Central memory CD4-positive, alpha-beta T cell (primary cell): ENCODE measurements at places on chromosomes 3 and 15.

- DNase-seq: peak; percentile 63
These were observed 16.7 kb upstream of the WNT7A start for GRCh38 chr3:13896473-13897154.

DNA sequence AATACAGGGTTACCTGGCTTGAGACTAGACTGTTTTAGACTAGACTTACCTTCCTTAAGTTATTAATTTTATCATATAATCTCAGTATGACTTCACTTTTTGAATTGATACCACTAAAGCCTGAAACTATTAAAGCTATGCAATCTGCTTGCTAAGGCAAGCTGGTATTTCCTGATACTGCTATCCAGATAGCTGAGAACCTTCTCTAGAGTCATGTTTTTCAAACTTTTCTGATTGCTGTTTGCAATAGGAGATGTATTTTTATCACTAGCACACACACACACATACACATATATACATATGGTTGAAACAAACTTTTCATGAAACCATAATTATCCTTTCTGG is 9.3 kb upstream of the MAGI1 start:
- DNase-seq: no peak

DNA sequence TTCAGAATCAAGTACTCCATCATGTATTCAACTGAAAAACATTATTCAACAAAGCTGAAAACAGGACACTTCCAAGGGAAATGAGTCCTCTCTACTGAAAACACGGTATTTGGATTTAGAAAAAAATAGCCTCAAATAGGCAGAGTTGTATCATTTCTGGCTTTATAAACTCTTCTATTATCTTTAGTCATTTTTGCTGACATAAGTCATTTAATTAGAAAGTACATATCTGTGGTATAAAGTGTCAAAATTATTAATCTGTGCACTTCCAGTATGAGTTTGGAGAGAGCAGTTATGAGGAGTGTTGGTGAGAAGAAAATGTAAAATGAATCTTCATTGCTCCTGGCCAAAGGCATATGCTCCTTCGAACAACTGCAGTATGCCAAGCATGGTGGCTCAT is 59.3 kb downstream of the INO80 start:
- DNase-seq: no peak

GRCh38 chr3:85864896-85865295 is 906.1 kb downstream of the CADM2 start:
- no peak for DNase-seq

DNA sequence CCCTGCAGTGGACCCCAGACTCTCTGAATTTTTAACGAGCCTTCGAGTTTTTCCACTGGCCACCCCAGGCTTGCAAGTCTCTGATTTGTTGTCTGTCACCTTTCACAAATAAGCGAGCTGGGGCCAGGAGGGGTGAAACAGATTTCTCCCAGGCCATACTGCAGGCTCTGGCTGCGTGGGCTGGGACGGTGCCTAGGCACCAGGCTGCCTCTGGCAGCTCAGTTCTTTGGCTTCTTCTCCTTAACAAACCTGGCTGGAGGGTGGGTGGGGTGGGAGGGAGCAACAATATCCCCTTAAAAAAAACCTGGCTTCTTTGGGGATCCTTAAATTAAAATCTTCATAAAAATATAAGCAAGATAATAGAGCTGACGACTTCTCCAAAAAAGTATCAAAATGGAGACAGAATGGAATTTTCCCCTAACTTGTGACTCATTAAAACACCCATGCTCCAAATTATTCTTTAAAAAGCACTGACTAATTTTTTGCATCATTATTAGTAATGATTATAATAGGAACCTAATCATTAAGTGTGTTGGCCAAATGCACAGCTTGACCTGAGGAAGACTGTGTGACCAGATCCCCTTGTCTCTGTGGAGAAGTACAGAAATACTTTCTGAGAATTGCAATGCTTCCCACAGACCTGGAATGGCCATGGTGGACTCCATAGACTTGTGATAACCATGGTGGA is 84.1 kb downstream of the SNRK start:
- DNase-seq: no peak

- no peak for DNase-seq
These were observed 29.5 kb downstream of the APBA2 start for GRCh38 chr15:28915041-28915810.

DNA sequence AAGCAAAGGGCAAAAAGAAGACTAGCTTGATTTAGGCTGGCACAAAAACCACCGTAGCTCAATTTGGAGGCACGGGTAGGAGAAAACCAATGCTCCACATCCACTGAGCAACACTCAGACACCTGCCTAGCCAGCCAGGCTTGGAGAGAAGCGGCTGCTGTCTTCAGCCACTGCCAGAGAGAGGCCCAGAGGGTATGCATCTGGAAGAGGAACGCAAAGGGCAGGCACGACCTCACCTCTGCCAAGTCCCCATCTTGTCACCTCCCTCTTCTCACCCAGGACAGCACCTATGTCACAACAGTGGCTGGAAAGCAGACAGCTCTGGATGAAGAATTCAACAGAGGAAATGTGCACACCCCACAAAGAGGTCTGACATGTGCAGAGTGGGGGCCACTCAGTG is 93.5 kb downstream of the ADAMTS17 start:
- no peak for DNase-seq

- DNase-seq: no peak
These were observed 122.6 kb downstream of the OSBPL10 start for GRCh38 chr3:31858439-31858838.

GRCh38 chr3:45623846-45624245 is 29.3 kb downstream of the LIMD1 start:
- DNase-seq: no peak

GRCh38 chr15:53872410-53872809 is 105.8 kb upstream of the UNC13C start:
- DNase-seq: no peak

DNA sequence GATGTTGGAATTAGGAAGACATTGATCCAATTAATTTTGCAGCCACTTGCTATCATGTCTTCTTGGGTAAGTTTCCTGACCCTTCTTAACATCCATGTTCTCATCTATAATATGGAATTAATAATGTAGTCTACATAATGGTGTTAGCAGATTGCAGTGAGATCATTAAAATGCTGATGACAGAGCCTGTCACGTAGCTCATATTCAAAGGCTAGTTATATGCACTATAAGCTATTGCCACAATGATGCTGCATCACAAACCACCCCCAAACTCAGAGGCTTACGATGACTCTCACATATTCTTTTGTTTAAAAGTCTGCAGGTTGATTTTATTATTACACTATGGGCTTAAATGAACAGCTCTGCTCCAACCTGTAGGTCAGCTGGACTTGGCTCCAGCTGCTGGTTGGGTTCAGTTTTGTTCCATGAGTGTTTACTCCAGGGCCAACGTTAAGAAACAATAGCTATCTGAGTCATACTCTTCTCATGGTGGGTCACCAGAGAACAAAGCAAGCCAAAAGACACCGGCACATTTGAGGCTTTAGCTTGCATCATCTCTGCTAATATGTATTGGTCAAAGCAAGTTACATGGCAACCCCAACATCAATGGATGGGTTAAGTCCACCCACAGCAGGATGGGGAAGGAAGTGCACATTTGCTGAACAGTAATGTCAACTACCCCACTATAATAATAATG is 250.0 kb upstream of the SLCO3A1 start:
- no peak for DNase-seq

DNA sequence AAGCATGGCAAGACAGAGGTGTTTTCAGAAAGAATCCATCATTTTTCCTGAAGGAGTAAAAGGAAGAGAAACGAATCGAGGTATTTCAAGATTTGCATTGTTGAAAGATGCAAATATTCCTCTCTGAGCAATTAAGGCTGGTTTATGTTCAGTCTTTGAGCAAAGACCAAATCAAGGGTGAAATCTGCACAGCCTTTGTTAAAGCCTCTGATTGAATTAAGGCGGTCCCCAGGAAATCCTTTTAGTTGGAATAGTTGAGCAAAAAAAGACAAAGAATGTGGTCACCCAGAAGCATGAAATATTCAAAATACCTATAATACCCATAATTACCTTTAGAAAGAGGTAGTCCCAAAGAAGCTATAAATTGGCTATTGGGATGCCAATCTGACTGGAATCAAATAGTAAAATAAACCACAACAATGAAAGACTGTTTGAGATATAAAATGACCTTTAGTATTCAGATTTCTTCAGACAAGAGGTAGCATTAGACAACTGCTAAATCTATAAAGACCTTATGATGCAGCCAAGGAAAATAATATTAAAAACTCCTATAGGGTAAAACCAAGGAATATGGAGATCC is 1218.1 kb downstream of the ROBO2 start:
- no peak for DNase-seq

DNA sequence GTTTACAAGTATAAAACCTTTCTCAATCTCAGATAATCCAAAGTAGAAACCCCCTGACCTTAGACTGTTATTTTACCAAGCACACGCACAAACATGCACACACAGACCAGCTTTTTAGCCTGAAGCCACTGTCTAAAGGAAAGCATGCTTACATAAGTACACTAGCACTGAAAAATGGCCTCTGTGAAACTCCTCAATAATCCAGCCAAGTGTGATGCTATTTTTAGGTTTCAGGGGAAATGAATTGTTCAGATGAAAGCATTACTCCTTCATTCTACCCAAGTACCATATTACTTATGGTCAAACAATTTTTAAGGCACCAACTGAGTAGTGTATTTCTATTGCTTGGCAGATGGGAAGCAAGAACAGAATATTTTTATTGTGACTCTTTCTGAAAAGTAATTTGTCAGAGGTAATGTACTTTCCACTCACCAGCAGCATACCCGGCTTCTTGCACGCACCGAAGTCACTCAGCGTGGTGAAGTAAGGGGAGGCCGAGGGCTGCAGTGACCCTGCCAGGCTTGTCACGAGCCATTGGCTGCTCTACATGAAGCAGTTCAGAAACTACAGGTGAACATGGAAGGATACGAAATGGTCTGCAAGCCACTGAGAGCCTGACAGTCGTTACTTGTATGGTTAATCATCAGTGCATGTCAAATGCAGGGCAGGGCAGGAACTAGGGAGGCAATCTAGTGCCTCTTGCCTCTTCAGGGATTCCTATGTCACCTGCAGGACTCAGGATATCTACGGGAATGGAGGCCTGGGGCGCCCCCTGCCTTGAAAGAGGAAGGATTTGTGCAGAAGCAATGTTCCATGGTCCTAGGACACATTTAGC is 106.7 kb downstream of the GABRB3 start:
- DNase-seq: no peak

- peak; percentile 66 for DNase-seq
These were observed 1.6 kb upstream of the TEX264 start for GRCh38 chr3:51669241-51670052.

- no peak for DNase-seq
These were observed 14.5 kb downstream of the TERB2 start for GRCh38 chr15:44971036-44971435.

GRCh38 chr3:190680691-190681090 is 166.8 kb downstream of the IL1RAP start:
- DNase-seq: no peak

GRCh38 chr3:150300388-150300787 is 107.7 kb upstream of the TSC22D2 start:
- no peak for DNase-seq

DNA sequence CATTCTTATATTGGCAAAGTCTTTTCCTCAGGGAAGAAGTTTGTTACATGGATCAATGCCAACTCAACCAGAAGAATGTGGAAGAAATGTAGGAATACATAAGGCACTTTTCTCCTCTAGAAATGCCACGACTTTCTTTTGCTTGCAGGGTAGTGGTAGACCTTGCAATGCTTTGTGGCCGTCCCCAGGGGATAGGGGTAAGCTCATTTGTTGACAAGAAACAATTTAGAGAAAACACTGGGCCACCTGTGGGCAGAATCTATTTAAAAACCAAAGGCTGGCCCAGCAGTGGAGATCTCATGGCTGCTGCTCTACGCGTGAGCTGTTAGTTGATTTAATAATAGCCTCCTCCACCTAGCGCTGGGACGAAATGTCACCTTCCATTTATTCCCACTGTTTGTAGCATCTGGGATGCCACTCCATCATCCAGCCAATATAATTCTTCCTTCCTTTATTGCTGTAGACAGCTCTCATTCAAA is 64.6 kb upstream of the PFN2 start:
- no peak for DNase-seq

DNA sequence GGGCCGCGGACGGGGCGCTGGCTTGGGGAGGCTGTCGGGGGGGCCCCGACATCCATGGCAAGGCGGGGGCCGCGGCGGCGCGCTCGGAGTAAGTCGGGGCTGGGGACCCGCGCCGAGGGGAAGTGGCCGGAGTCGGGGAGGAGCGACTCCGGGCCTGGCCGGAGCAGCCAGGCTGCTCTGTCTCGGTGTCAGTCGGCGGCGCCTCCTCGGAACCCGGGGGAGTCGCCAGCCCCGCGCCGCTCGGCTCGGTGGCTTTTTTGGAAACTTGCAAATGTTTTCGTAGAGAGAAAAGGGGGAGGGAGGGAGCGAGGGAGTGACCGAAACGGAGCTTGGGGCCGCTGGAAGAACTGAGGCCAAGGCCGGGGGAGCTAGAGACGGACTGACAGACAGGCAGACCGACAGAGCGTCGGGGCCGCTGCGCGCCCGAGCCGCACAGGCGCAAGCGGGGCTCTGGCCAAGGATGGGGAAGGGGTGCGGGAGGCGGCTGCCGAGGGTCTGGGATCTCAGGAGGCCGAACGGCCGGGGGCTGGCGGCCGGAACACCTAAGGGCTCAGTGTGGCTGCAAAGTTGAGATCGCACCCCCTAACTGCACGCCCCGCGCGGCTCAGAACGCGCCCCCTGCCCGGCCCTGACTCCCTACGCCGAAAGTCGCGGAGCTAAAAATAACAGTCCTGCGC is 5.0 kb downstream of the PTH1R start:
- no peak for DNase-seq

GRCh38 chr3:171462224-171462623 is 2.0 kb upstream of the TNIK start:
- peak; percentile 21 for DNase-seq

DNA sequence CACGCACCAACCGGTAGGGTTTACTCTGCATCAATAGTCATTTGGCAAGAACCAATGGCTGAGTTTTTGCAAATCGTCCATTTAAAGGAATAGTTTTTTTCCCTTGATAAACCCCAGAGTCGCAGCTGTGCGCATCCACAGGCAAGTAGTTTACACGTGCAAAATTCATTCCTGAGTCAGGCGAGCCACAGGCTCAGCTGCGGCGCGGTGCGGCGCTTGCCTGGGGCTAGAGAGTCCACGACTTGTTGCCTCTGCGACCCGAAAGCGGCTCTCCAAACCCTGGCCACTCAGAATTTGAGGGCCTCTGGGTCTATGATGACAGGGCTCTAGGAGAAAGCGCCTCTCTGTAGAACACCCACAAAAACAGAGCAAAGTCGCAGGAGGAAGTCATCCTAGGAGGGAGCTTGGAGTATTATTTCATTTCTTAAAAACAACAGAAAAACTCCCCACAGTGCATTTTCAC is 36.7 kb downstream of the ZIC4 start:
- no peak for DNase-seq

DNA sequence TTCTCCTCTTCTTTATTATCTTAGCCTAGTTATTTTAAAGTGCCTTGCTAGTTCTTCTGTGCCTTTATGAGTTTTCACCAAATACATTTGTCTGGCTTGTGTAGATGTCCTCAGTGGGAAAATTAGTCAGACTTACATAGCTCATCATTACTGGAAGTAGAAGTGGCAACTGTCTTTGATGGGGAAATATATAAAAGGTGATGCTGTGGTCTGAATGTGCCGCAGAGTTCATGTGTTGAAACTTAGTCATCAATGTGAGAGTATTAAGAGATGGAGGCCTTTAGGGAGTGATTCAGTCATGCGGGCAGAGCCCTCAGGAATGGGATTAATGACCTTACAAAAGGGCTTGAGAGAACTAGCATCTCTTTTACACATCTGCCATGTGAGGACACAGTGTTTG is 6.4 kb upstream of the ERICH6 start:
- no peak for DNase-seq
